ENCODE measurements at places on chromosomes 6 and 20. TPM values are rescaled to one million over a fixed set of nuclear protein-coding genes. Genes with fewer than 3 reads are reported as not detected.

PET117 gene
- 13.9 TPM for total RNA-seq

PNPLA1 gene
- total RNA-seq, result not detected

LGSN gene
- total RNA-seq, result not detected

RGL2 gene
- total RNA-seq, result 20.1 TPM

COL19A1 gene
- total RNA-seq, result under 0.01 TPM

Data from uterine smooth muscle cell (primary cell).